ENCODE measurements at places on chromosomes 2 and 18. TPM values are rescaled to one million over a fixed set of nuclear protein-coding genes. Genes with fewer than 3 reads are reported as not detected.

DNA sequence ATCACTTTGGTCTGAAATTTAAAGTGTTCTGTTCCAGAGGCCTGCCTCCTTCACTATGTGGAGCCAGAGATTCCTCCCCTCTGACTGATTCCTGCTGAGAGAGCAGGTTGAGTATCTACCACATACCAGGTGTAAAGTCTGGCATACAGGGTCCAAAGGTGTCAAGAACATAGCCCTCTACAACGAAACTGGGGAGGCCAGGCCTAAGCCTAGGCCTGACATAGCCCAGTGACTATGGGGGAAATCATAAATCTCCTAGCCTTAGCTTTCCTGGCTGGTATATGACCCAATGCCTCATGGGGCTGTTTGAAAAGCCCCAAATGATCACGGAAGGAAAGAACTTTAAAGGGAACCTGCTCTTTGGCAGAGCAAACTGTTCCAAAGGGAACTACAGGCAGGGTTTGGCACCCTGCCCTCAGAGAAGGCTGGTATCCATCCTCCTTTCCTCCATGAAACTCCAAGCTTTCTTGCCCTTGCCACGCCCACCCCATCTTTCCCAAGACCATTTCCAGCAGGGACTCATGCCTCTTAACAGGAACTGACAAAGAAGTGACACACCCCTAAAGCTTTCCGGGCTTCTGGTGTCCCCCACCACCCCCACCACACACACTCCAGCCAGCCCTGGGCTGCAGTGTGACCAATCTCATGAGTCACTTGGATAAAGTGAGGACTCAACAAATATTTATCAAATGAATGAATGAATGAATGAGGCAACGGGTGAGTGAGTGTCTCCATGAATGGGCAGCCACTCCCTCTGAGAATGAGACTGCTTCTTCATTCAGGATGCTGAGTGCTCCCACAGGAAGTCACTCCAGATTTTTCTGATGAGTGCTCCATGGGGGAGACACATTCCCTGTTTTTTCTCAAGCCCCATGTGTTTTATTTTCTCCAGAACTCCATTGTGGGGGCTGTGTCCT is 114.5 kb upstream of the STPG4 start:
- peak; percentile 99 for DNase-seq

DNA sequence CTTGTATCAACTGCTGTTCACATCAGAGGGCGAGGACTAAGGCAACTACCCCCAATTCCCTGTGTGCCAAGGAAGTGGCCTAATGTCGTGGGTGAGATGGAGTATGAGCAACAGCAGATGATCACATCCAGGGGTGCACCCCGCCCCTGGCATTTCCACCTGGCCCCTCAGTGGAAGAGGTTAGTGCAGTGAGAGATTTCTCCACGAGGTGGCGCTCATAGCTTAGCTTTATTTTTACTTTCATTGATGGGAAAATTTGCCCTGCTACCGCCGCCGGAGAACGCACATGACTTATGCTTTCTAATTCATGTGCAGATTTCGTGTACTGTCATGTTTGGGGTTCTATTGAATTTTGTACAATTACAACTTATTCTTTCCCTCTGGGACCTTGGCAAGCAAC is 470.6 kb upstream of the MEX3C start:
- DNase-seq, result peak; percentile 4

DNA sequence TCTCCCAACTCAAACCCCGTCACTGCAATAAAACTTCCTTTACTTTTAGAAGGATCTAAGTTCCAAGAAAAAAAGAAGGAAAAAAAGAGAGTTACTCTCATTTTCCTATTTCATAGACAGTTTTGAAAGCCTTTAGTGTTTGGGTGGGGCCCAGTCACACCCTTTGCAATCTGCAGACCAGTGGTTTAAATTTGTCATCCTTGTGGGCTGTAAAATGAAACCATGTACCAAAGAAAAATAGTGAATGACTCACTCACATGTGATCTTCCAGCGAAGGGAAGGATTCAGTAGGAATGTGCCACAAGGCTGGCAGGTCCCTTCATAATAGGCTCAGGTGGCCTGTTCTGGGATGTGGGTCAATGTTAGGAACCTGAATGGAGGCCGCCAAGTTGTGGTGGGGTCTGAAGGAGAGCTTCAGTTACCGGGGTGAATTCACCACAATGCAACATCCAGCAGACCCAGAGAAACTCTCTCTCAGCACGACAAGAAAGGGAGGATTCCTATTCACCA is 28.3 kb downstream of the ANXA4 start:
- peak; percentile 88 for DNase-seq

Gene OXER1
- not detected for total RNA-seq

Gene MEP1B
- not detected for total RNA-seq

DNA sequence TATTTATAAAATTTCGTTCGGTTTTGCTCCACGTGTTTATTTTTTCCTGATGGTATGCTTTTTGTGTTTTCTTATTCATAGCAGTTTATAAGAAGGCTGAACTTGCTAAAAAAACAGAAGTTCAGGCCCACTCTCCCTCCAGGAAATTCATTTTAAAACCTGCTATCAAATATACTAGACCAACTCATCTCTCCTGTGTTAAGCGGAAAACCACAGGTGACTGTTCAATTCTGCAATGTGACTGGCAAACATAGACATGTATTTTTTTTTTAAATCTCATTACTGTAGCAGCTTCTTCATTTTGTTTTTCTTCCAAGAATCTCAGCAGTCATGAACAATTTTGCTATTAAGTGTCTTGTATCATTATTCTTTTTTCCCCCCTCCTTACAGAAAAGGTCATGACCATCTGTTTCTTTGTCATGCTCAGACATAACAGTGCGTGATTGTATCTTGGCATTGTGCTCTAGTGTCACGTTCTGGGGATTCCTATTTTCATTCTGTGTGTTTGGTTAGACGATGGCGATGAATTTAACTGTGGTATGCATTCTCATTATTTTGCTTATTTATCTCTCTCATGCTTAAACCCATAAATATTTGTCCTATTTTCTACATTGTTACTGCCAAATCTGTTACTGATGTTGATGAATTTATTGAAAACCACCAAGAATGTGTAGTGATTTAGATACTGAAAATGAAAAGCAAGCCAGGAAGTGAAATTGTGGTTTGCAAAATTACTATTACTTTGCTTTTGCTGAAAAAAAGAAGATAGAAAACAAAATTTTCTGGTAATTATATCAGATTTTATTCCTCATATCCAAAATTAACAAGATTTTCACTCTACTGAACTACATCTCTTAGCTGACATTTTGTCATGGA is 74.6 kb upstream of the UNC80 start:
- DNase-seq, result no peak

Gene PSMD14
- 110 TPM for total RNA-seq

DNA sequence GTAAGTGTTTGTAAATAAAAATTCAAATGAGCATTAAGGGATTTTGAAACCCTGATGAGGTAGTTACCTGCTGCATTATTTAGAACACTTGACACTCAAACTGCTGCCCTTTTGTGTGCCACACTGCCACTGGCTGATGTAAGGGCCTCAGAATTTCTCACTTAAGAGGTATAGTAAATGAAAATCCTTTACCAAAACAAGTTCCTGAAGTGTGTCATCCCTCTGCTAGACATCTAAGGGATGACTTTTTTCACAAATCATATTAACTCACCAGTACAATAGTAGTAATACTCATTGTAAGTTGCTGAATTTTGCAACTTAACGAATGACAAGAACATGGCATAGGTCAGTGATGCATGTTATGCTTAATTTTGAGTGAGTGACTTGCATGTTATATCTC is 274.9 kb upstream of the UBE2E3 start:
- peak; percentile 25 for DNase-seq

DNA sequence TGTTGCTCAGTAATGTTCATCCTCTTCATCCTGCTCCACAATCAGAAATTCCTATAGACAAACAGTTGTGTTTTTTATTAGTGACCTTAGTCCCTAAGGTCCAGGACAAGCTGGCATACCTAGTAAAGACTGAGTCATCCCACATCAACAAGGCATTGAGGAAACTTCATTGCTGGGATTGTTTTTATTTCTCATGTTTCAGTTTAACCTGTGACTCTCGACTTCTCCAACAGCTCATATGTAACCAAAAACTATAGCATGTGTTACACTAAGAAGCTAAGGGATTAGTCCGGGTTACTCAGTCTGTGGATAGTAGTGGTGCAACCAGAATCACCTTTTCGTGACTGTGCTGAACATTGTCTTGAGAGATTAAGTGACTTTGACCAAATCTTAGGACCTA is 292.1 kb downstream of the RDH14 start:
- peak; percentile 18 for DNase-seq

GRCh38 chr2:7027956-7028655 is 110.9 kb downstream of the RNF144A start:
- no peak for DNase-seq

- no peak for DNase-seq
These were observed 42.7 kb upstream of the ZDBF2 start for GRCh38 chr2:206231669-206232286.

- peak; percentile 34 for DNase-seq
These were observed 1.7 kb upstream of the SLC3A1 start for GRCh38 chr2:44273596-44273995.

GRCh38 chr2:62573936-62574335 is 67.9 kb upstream of the TMEM17 start:
- no peak for DNase-seq

DNA sequence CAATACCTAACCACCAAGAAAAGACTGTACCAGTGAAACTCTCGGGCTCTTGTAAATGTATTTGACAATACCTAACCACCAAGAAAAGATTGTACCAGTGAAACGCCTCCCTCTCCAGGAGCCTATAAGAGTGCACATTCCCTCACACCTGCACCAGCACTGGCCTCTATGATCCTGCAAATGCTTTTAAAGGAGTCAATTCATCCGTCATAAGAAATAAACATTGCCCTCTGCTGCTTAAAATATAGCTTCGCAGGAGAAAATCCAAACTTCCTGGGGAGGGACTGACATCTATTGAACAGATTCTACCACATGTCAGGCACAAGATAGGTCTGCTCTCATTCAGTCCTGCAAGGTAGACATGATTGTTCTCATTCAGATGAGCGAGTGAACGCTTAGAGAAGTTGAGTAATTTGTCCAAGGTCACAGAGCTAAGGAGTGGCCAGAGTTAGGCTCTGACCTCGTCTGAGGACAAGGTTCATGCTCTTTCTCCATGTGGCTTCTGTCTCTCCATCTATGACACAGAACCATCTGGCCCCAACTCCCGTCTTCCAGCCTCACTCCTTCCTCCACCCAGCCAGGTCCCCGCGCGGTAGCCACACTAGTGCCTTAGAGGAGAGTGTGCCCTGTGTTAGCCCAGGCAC is 38.7 kb downstream of the MCFD2 start:
- DNase-seq, result peak; percentile 88

GRCh38 chr18:63899206-63899605 is 8.6 kb upstream of the SERPINB10 start:
- no peak for DNase-seq

Gene PCARE
- total RNA-seq, result not detected

- DNase-seq, result peak; percentile 8
These were observed 696.5 kb downstream of the TDRD15 start for GRCh38 chr2:21820271-21820670.

DNA sequence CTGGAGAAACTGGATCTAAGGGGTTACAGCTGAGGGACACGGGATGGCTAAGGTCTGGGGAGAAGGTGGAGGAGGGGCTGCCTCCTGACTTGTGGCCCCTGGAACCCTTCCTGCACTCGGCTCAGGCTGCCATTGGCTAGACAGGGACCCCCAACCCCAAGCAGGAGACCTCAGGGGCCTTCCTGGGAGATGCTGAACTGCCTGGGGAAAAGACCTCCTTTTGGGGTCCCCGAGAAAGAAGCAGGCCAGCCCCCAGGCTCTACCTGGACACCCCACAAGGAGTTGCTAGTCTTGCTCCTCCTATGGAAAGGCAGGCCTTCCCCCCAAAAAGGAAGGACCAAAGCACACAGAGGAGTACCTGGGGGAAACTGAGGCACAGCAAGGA is 10.1 kb upstream of the BOK start:
- no peak for DNase-seq

Gene SERPINB8
- 18.3 TPM for total RNA-seq

- peak; percentile 64 for DNase-seq
These were observed 257.4 kb upstream of the RBMS1 start for GRCh38 chr2:160751021-160751420.

Data from IMR-90 (cell line).